ENCODE measurements at places on chromosomes 5 and 9.

DNA sequence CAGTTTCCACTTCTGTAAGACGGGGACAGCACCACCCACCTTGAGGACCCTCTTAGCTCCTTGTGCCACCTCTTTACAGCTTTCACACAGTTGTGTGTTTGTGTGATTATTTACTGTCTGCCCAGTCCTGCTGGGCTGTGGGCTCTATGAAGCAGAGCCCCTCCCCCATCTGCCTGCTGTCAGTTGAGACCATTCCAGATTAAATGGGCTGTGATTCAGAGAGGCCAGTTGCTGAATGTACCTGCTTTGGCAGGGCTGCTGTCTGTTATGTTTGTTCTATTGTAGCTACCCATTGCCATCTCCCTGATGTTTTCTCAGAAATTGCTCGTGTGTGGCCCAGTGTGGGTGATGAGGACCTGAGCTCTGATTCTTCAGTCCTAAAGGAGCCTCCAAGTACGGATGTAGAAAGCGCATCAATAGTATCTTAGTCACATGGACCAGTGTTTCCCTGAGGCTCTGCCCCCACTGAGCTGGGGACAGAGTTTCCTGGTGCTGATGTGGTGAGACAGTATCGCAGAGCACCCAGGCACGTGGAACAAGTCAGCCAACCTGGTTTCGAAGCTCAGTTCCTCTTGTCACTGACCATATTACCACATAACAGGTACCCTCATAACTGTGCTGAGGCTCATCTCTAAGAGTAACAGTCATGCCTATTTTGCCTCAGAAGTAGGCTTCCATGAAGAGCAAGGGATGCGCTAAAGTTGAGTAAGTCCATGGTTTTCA is 3.7 kb downstream of the ANGPTL2 start:
- DNase-seq = no peak

DNA sequence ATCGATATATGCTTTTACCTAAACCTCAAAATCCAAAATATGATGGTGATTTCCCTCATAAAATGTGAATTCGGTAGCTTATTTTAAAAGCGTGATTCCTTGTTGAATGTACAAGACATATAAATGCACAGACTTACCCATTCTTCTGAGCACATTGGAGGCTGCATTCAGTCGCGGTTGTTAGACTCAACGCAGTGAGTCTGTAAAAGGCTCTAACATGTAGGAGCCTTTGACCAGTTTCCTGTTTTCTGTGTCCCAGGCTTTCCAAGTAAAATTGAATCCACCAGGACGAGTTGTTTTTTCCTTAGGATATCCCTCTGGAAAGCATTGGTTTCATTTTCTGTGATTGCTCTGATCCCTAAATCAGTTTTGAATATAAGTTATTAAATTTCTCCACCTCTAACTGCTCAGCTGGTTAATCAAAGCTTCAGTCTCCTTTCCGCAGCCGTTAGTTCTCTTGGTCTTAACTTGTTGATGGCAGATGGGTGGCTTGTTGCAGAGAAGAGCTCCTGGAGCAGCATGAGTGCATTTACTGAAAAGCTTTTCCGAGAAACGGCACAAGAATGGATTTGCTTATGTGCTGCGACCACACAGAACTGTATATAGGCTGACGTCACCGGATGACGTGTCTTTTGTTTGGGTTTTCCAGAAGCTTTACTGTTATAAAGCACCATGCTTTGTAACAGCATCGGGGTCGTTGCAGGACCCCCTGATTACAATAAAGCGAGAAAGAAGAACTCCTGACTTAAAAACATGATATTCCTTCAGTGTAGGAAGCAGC is at the start of gene LRRTM2:
Gene LRRTM2, minus strand, starts transcription at position 565 of the 781 bp plus-strand sequence. Its CDS starts 424 bp downstream, at position 141.
- DNase-seq = no peak

DNA sequence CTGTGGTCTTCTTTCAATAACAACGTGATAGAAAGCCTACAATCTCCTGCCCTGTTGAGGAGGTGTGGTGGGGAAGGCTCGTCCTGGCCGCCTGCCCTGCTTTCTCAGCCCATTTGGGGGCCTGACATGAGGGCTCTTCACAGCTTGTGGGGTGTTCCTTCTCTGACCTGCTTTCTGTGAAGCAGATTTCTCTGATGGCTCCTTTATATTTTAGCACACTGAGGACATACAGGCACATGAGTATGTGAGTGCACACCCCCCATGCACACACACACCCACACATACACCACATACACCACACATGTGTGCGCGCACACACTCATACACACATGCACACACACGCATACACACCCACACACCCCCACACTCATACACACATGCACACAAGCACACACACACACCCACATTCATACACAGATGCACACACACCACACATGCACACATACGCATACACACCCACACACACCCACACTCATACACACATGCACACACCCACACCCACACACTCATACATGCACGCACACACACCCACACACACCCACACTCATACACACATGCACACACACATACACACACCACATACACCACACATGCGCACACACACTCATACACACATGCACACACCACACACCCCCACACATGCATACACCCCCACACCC is 117.5 kb downstream of the COL5A1 start:
- DNase-seq = no peak

- no peak for DNase-seq
Measured at GRCh38 chr9:107530679-107531078, 41.1 kb upstream of the KLF4 start.
